ENCODE measurements at places on chromosomes 2 and 18.

DNA sequence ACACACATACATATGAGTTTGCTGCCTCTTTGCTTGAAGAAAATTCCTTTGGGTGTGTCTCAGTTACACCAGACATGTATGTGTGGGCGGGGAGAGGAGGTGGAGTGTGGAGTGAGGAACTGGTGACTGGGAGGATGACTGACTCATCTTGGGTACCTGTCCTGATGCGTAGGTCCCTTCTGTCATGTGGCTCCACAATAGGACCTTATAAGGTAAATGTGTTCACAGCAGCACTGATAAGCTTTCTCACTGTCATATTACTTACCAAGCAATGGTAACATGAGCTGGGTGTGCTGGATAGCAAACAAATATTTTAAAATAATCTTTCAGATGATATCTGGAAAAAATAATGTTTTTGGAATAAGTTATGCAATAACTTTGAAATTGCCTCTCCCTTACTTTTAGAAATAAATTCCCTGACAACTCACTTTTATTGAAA is 45.1 kb downstream of the SLC9A2 start:
- no peak for DNase-seq

GRCh38 chr2:34103437-34103836 is 504.3 kb upstream of the FAM98A start:
- no peak for DNase-seq

DNA sequence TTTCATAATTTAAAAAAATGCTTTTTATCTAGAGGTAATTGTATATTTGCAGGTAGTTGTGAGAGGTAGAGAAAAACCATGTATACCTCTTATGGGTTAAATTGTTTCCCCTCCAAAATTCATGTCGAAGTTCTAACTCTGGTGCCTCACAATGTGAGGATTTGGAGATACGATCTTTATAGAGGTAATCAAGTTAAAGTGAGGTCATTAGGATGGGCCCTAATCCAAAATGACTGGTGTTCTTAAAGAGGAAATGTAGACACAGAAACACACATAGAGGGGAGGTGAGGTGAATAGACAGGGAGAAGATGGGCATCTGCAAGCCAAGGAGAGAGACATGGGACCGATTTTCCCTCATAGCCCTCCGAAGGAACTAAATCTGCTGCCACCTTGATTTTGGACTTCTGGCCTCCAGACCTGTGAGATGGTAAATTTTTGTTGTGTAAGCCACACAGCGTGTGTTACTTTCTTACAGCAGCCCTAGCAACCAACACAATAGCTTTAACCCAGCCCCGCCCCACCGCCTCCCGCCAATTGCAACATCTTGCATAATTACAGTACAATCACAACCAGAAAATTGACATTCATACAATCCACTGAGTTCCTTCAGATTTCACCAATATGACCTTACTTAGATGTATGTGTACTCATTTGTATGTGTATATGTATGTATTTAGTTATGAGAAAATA is 208.9 kb downstream of the MIB1 start:
- DNase-seq = no peak

DNA sequence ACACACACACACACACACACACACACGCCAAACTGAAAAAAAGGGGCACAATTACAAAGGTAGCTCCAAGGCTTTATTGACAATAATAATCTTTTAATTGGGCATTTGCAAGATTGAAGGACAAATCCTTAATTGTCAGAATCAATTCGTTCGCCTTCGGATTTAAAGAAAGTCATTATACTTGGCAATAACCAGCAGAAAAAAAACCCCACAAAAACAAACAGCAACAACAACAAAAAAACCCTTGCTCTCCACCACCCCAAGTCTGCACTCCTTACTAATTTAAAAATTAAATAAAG is 1.8 kb upstream of the HOXD8 start:
- no peak for DNase-seq

- DNase-seq = no peak
Measured at GRCh38 chr18:13054336-13054735, 63.2 kb downstream of the CEP192 start.

DNA sequence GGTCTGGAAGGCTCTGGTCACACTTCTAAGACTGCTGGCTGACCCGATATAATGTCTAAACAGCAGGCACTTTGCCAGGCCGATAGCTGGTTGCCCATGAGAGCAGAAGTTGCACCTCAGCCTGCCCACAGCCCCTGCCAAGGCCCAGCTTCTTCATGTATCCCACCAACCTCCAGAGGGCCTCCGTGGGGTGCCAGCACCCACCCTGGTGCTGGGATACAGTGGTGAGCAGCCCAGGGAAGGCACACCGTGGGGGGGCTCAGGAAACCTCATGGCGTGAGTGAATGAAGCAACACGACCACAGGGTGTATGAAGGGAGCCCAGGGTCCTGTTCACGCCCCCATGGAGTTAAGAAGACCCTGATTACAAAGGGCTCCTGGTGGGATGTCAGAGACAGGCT is 16.2 kb upstream of the GLI2 start:
- no peak for DNase-seq

- no peak for DNase-seq
Measured at GRCh38 chr18:58532298-58532697, 96.6 kb downstream of the ALPK2 start.

DNA sequence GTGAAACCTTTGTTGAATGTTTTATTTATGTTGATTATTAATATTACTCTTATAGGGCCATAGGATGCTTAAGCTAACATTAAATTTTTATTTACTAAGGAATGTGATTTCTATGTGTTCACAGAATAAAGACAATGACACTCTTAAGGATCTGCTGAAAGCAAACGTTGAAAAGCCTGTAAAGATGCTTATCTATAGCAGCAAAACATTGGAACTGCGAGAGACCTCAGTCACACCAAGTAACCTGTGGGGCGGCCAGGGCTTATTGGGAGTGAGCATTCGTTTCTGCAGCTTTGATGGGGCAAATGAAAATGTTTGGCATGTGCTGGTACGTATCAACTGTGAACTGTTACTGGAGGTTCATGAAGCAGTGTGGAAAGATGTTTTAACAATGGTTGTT is 20.4 kb downstream of the GORASP2 start:
- no peak for DNase-seq

- peak; percentile 16 for DNase-seq
Measured at GRCh38 chr2:43024515-43025011, 201.8 kb downstream of the ZFP36L2 start.

- no peak for DNase-seq
Measured at GRCh38 chr2:151978709-151979108, 120.1 kb downstream of the CACNB4 start.

DNA sequence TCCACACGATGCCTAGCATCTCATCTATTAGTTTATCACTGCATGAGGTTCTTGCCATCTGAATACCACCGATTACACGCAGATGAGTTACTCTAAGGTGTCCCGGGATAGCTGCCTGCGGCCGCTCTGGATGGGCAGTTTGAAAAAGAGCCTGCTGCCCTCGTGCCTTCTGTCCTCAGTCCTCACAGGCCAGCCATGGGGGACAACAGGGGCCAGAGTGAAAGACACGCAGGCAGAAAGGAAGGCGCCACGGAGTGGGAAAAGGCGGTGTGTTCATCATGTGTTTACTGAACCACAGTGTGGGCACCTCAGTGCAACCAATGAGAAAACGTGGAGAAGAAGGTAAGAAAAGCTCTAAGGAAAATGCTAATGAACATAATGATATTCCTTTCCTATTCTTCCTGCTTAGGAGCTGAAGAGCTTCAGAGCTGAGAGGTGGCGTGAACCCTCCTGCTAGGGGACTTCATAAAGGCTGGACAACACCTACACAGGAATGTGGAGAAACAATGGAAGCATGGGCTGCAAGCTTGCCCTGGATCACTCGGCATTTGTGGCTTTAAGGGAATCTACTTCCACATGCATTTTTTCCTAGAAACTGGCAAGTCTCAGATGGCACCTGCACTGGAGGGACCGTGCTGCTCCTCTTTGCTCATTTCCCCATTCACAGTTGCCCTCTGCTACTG is 50.9 kb downstream of the CABYR start:
- DNase-seq = no peak

DNA sequence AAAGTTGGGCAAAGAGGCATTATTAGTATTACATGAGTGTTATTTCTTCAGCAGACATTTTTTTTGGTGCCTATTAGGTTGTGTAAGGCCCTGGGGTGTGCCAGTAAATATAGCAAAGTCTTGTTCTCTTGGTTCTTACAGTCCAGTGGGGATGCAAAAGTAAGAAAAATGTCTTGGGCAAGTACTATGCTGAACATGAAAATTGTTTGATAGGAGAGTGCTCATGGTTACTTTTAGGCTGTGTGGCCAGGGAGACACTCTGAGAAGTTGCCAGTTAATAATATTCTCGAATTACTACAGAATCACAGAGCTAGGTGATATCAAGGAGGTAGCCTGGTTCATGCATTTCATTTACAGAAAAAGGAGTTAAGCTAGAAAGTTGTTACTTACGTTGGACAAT is 1.9 kb downstream of the AGFG1 start:
- no peak for DNase-seq

GRCh38 chr2:24123195-24123921 is at the start of the genes FAM228B and PFN4:
FAM228B (plus strand) TSS chr2:24123469; CDS start chr2:24124362, 893 bp downstream.
PFN4 (minus strand) TSS chr2:24123334; CDS start chr2:24122535, 799 bp downstream.
- peak; percentile 20 for DNase-seq

DNA sequence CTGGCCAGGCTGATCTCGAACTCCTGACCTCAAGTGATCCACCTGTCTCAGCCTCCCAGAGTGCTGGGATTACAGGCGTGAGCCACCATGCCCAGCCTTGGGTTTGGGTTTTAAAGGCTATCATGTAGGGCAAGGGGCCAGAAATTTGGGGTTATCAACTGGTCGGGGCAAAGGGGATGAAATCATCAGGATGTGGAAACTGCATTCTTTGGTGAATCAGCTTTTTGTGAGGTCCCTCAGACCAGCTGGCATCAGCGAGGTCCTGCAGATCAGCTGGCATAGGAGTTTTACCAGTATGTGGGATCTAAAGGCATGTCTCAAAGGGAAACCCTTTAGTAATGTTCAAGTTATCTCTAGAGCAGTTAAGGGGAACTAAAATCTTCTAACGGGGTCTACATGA is 6.4 kb upstream of the GEMIN6 start:
- DNase-seq = no peak

DNA sequence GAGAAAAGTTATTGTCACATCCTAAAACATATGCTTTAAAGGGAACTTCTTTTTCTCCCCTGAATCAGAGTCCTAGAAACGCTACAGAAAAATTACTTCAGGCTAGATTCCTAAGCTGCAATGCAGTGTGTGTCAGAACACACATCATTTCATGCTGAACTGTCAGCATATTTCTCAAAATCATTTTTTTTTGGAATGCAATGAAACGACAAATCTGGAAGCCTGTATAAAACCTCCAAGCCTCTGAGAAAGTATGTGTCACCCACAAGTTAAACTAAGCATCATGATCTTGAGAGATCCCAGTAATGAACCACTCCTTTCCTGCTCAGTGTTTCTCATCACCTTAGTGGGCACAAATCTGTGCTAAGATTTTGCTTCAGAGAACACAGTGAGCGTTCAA is 276.2 kb downstream of the ZNF521 start:
- no peak for DNase-seq

DNA sequence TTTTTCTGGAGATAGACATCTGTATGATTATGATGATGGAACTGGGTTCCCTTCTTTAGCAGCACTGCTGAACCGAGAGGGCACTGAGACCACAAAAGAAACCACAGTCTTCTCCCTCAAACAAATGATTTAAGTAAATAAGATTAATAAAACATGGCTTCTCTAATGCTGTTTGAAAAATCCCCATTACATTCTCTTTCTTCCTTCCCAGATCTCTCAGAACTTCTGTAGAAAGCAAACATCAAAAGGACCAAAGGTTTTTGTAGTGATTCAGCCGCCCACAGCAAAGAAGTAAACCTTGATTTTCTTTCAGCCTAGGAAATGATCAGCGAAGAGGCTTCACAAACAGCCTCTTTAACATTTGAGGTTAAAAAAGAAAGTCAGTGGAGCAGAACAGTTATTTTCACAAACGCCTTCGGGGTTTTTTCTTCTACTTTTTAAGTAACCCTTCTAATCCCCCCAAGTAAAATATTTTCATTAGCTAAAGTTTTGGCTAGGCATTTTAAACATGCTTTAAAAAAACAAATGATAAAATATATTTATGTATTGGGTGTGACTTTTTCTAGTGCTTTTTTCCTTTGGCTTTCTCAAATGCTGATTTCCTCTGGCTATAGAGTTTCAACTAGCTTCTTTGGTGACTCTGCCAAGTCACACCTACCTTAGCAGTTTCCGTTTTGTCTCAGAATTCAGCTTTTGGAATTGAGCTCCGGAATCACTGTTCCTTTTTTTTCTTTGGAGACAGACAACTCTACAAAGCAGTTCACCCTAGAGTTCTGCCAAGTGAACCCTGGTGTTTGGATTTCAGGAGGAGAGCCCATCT is 89.6 kb downstream of the UPP2 start:
- peak; percentile 21 for DNase-seq

- no peak for DNase-seq
Measured at GRCh38 chr2:223465793-223466192, 136.4 kb downstream of the SCG2 start.

DNA sequence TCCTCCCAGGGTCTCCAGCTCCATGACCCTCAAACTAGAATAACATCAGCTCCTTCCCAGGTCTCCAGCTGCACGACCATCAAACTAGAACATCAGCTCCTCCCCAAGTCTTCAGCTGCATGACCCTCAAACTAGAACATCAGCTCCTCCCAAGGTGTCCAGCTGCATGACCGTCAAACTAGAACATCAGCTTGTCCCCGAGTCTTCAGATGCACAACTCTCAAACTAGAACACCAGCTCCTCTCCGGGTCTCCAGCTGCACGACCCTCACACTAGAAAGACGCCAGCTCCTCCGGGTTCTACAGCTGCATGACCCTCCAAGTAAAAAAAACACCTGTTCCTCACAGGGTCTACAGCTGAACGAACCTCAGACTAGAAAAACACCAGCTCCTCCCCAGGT is 312.9 kb upstream of the TFPI start:
- DNase-seq = no peak

DNA sequence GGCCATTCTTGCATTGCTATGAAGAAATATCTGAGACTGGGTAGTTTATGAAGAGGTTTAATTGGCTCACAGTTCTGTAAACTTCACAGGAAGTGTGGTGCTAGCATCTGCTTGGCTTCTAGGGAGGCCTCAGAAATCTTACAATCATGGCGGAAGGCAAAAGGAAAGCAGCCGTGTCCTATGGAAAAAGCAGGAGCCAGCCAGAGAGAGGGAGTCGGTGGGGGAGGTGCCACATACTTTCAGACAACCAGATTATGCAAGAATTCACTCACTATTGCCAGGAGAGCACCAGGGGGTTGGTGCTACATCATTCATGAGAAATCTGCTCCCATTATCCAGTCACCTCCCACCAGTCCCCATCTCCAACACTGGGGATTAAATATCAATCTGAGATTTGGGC is 64.1 kb downstream of the CPS1 start:
- DNase-seq = no peak

Data from NCI-H2029 treated with DMSO at 0.1 percent for 48 hours (cell line).